ENCODE measurements at places on chromosomes 13 and 19. TPM values are rescaled to one million over a fixed set of nuclear protein-coding genes. Genes with fewer than 3 reads are reported as not detected.

The CCNA1 gene
- 10.7 TPM for total RNA-seq

The ZFR2 gene
- not detected for total RNA-seq

GRCh38 chr13:52899206-52899605, 50.8 kb upstream of the PCDH8 start:
- no peak for DNase-seq

- DNase-seq = no peak
Observed at GRCh38 chr13:52925251-52925650, 76.8 kb upstream of the PCDH8 start.

DNA sequence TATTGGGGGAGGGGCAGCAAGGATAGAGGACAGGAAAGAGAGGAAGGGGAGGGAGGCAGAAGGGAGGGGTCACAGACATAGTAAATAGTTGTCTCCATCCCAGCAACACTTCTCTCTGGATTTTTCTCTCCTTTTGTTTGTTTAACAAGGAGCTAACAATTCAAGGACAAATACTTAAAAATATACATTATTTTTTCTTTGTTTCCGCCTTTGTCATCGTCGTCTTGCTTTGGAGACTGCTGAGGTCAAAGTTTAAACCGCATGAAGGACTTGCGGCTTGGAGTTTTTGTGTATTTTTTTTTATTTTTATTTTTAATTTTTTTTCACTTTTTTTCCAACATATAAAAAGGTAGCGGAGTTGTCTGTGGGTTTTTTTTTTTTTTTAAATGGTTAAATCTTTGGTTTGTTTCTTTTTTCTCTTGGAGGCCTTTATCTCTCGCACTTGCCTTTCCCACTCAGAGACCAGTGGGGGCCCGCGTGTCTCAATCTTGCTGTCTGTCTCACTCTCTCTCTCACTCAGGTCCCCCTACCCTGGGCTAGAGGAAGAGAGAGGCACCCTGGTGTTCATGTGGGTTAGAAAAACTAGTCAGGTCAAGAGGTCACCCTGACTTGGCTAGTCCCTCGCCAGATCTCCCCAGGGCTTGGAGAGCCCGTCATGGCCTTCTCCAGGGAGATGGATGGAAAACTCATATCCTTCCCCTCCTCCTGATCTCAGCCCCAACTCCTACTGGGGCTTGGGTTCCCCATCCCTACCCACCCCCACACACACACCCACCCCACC, 11.0 kb downstream of the ZNF574 start:
- DNase-seq = no peak

The ELSPBP1 gene
- not detected for total RNA-seq

GRCh38 chr13:60175571-60175970, 11.8 kb upstream of the DIAPH3 start:
- no peak for DNase-seq

The PTGER1 gene
- total RNA-seq = not detected

The FAM32A gene
- total RNA-seq = 198 TPM

The SIRT6 gene
- total RNA-seq = 32.6 TPM

DNA sequence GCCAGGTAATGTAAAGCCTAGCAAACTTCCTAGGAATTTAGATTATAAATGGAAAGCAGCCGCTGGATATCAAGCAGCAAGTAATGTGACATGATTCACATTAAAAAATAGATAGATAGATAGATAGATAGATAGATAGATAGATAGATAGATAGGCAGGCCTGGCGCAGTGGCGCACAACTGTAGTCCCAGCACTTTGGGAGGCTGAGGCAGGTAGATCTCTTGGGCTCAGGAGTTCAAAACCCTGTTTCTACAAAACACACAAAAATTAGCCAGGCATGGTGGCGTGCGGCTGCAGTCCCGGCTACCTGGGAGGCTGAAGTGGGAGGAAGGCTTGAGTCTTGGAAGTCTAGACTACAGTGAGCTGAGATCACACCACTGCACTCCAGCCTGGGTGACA, 236.9 kb downstream of the SLITRK6 start:
- DNase-seq = no peak

The ZNF491 gene
- not detected for total RNA-seq

- no peak for DNase-seq
Observed at GRCh38 chr19:54197121-54197520, 3.5 kb upstream of the RPS9 start.

DNA sequence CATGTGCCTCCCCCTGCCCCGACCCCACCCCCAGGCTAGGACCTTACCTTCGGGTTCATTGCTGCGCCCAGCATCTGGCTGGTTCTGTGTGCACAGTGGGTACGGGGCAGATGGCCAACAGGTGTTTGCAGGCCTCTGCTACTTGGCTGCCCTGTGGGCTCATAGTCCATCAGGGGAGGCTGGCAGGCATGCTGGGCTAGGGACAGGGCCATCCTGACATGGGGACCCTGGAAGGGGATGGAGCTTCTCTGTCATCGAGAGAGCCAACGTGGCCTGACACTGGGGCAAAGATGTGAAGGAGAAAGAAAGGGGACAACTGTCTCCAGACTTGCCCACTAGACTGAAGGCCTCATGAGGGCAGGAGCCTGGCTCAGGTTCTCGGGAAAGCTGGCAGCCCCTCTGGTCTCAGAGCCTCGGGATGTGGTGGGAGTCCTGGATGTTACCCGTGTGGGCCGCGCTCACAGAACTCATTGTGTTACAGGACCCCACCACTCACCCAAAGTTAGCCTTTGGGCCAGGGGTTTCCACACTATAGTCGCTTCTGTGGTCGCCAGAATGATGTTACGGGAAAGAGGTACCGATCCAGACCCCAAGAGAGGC, 4.7 kb downstream of the ZNF536 start:
- no peak for DNase-seq

- no peak for DNase-seq
Observed at GRCh38 chr13:49216334-49216733, 3.8 kb upstream of the MLNR start.

GRCh38 chr13:46341112-46341711, 45.8 kb downstream of the RUBCNL start:
- DNase-seq = peak; percentile 71

The LINGO3 gene
- total RNA-seq = not detected

DNA sequence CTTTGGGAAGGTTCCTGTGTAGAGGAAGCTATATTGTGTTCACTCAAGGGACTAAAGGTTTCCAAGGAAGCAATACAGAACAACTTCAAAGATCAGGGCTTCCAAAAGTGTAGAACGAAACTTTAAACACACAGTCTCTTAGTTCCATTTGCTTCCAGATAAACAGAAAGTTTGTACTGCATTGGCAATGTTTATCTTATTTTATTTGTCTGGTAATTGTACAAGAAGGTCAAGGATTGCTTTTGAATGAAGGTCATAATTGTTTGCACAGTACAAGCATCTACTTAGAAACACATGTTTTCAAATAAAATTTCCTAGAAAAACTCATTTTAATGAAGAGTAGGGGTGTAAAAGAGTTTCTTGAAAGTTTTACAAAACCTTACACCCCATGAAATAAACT, 712.7 kb upstream of the SGCG start:
- no peak for DNase-seq

The C13orf46 gene
- 0.02 TPM for total RNA-seq

- no peak for DNase-seq
Observed at GRCh38 chr13:66778461-66778860, 451.7 kb downstream of the PCDH9 start.

DNA sequence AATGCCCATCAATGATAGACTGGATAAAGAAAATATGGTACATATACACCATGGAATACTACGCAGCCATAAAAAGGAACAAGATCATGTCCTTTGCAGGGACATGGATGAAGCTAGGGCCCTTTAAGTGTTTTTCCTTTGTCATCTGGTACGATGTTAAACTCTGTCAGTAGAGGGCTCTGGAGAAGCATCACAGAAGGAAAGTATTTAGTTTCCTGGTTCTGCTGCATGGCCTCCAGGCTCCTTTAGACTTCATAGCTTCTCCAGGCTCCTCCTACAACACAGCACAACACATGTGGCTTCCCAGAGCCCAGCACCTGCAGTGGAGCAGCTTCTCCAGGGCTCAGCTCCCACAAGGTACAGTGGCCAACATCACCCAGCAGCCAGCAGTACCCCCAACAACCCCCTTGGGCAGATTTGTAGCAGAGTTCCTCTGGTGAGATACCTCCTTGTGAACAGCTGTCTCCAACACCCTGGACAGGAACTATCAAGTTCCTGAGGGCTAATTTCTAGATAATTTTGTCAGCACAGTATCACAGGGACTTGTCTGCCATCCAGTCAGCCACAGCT, 63.4 kb downstream of the KCTD12 start:
- DNase-seq = peak; percentile 22

GRCh38 chr13:51222037-51222685, at the start of gene FAM124A:
TSS of gene FAM124A (plus strand) at chr13:51222398. CDS start at chr13:51222502, 104 bp downstream.
- DNase-seq = no peak

GRCh38 chr19:13195678-13196077, 45.5 kb downstream of the IER2 start:
- DNase-seq = no peak

GRCh38 chr13:80555796-80556678, 215.1 kb upstream of the SPRY2 start:
- no peak for DNase-seq

The PRODH2 gene
- not detected for total RNA-seq
